ENCODE measurements at places on chromosomes 7 and 10.

DNA sequence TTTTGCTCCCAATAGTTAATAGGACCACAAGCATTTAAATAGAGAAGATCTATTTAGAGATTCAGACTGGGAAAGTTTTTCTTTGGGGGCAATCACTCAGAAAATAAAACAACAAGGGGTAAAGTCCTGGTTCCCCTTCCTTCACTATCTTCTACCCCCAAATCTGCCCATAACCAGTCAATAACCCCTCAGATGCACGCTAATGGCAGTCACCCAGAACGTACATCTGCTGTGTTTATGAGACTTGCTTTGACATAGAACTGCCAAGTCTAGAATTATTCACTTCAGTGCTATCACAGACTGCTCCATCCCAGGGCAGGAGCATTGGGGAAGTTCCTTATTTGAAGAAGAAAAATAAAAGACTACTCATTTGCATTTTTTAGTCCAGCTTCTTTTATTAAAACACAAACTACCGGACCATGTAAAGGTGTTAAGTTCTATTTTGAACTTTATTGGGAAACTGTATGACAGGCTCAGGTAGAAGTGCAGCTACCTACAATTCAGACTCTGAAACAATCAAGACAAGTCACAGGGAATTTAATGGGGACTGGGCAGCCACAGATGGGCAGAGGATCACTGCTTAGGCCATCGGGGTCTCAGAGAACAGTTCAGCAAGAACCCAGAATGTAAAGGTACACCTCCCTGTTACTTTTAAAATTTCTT lies 38.4 kb downstream of the ANK3 start:
- peaks cover 21% of the 10 kb centered on the region for H3K4me1 ChIP-seq
- no peaks in the 10 kb centered on the region for H3K27me3 ChIP-seq
- no peaks in the 10 kb centered on the region for H3K36me3 ChIP-seq
- H3K4me3 ChIP-seq = no peak overlapping the region
- H3K27ac ChIP-seq = peak overlapping the region; percentile 51

DNA sequence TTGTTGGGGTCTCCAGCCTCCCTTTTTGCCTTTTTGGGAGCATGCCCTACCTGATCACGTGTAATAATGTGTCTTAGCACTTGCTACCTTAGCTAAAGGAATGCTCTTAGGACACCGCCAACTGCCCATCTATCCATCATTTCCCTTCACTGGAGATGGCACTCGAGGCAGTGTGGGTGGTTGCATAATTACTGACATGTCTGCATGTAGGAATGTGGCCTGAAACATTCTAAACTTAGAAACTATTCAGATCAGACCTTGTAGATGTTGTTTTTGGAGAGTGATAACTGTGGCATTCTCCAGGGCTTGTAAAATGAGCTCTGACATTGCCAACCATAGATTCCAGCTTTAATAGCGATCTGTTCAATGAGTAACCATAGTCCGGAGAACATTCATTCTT lies 365.8 kb downstream of the BBS9 start:
- H3K4me1 ChIP-seq = no peaks in the 10 kb centered on the region
- no peaks in the 10 kb centered on the region for H3K27me3 ChIP-seq
- DNase-seq = peak; percentile 2
- H3K36me3 ChIP-seq = no peaks in the 10 kb centered on the region

DNA sequence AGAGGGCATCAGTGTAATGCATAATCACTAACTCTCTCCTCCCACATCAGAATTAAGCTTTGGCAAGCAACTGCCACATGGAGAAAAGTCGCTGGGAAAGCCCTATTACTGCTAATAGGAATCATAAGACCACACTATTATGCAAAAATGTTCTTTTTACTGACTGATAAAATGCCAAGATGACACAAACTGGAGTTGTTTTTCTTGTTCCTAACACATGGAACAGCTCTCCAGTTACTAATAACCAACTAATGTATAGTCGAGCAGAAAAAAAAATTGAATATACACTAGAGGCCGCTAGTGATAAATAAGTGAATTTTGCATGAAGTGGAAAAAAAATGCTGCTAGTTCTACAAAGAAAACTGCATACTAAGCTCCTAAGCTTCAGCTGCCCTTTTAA lies 165.6 kb downstream of the TPK1 start:
- no peak for DNase-seq
- no peak overlapping the region for H3K27ac ChIP-seq
- H3K4me3 ChIP-seq = no peak overlapping the region
- H3K27me3 ChIP-seq = no peaks in the 10 kb centered on the region

DNA sequence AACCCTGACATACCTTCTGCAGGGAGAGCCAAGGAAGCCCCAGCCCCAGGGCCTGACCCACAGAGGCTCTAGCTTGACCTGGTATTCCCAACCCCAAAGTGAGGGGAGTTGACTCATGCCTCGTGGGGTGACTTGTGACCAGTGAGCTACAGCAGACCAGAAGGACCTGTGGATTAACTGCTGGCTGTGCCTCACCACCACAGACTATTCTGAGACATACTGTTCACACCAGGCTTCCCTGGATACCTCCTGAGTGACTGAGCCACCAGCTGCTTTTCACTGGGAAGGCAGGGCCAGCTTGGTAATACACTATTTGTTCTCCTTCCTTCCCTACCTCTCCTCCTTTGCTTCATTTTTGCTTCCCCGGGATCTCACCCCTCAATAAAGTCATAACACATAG lies 7.3 kb downstream of the PLXNA4 start:
- H3K4me3 ChIP-seq = no peak overlapping the region
- H3K27me3 ChIP-seq = no peaks in the 10 kb centered on the region
- H3K4me1 ChIP-seq = no peaks in the 10 kb centered on the region
- H3K27ac ChIP-seq = no peak overlapping the region
- no peaks in the 10 kb centered on the region for H3K36me3 ChIP-seq

- H3K4me3 ChIP-seq = no peak overlapping the region
- peaks cover 7% of the 10 kb centered on the region for H3K4me1 ChIP-seq
- DNase-seq = peak; percentile 19
- peak overlapping the region; percentile 55 for H3K27ac ChIP-seq
- H3K36me3 ChIP-seq = no peaks in the 10 kb centered on the region
Measured at GRCh38 chr10:14751921-14752320, 22.8 kb downstream of the FAM107B start.

DNA sequence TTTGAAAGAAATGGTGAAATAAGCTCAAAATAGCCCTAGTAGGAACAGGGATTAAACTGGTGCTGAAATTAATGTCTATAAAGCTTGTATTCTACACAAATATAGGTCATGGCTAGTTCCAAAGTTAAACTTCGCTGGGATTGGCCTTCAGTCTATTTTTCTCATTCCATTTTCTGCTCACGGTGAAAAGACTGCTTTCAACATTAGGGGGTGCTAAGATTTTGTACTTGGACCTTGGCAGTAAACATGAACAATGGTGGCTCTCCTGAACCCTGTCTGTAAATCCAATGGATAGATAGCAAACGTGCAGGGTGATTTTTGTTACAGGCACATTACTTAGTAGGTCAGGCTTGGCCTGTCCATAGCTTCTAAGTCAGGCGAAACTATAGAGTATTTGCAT lies 36.0 kb upstream of the RSU1 start:
- no peak overlapping the region for H3K27ac ChIP-seq
- H3K4me1 ChIP-seq = peaks cover 9% of the 10 kb centered on the region
- H3K27me3 ChIP-seq = no peaks in the 10 kb centered on the region
- no peak for DNase-seq
- no peak overlapping the region for H3K4me3 ChIP-seq
- H3K36me3 ChIP-seq = no peaks in the 10 kb centered on the region

GRCh38 chr10:18157881-18158280 lies 17.7 kb downstream of the CACNB2 start:
- no peaks in the 10 kb centered on the region for H3K36me3 ChIP-seq
- no peak overlapping the region for H3K4me3 ChIP-seq
- H3K4me1 ChIP-seq = no peaks in the 10 kb centered on the region
- no peaks in the 10 kb centered on the region for H3K27me3 ChIP-seq

DNA sequence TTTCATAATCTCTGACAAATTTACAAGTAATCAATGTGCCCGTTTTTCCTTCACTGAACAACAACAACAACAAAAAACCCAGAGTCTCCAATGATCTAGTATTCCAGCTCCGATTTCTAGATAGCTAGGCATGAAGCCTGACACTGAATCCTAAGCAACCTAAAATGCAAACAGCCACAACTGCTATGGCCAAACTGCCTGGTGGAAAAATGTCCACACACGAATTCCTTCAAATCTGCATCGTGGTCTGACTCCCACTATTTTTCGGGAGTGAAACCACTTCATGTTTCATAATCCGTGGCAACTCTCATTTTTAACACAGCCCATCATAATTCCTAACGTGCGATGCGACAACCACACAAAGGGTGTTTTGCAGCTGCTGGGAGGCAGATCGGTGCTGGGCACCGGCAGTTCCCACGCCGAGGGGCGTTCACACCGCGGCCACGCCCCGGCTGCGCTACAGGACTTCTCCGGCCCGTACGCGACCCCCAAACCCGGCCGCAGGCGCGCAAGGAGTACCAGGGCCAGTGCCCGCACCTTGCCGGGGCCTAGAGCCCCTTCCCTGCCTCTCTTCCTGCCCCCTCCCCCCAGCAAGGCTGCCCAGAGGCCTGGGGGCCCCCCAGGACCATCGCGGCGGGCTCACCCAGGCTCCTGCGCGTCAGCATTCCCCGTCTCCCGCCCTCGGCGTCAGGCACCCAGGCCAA lies 814 bp downstream of the RUFY2 start:
- peak overlapping the region; percentile 95 for H3K27ac ChIP-seq
- H3K4me3 ChIP-seq = peak overlapping the region; percentile 64
- H3K36me3 ChIP-seq = peaks cover 2% of the 10 kb centered on the region
- DNase-seq = peak; percentile 53
- H3K4me1 ChIP-seq = no peaks in the 10 kb centered on the region

DNA sequence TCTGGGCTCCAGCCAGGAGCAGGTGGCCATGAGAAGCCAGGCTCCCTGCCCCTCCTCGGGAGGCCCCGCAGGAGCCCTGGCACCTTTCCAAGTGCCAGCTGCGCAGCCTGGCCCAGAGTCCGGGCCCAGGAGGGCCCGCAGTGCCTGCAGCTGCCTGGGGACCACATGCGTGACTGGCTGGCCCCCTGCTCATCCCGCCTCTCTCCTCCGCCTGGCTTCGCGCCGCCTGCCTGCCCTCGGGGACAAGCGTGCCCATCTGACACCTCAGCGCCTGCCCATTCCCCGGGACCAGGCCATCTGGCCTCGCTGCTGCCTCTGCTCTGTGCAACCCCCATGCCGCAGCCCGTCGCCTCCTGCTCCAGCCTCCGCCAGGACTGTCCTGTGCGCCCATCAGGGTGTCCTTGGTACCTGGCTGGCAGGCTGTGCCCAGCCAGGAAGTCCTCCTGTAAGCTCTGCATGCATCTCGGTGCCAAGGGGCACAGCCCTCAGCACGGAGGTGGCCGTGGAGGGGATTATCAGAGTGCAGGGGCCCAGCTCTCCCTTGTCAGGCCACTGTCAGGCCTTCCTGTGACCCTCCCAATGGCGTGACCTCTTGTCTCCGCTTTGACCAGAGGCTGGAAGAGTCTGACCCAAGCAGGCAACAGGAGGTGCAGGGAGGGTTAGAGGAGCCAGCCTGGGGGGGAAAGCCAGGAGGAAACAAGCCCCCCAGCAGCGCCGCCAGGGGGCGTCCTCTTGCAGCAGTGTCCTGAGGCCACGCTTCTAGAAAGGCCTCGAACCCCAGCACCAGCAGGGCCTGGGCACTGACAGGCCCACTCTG lies 50.5 kb downstream of the TMEM209 start:
- H3K4me3 ChIP-seq = no peak overlapping the region
- H3K27ac ChIP-seq = peak overlapping the region; percentile 67
- no peaks in the 10 kb centered on the region for H3K36me3 ChIP-seq
- H3K27me3 ChIP-seq = no peaks in the 10 kb centered on the region
- peaks cover 7% of the 10 kb centered on the region for H3K4me1 ChIP-seq
- peak; percentile 77 for DNase-seq

DNA sequence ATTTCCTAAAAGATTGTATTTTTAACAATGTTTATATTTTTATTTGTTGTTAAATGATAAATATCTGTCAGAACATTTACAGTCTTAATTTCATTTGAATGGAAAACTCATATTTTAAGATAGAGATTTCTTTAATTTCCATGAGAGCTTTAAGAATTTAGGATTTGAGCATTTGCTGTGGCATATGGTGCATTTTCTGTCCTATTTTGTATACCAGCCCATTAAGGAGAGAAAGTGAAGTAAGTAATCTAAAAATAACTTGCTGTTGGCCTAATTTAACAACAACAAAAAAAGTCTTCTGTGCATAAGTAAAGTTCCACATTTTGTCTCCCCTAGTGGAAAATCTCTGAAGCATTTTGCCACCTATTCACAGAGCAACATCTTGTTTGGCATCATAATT lies 190.9 kb upstream of the PPP1R3A start:
- peaks cover 6% of the 10 kb centered on the region for H3K4me1 ChIP-seq
- H3K4me3 ChIP-seq = no peak overlapping the region
- no peaks in the 10 kb centered on the region for H3K27me3 ChIP-seq
- H3K27ac ChIP-seq = no peak overlapping the region
- H3K36me3 ChIP-seq = no peaks in the 10 kb centered on the region

DNA sequence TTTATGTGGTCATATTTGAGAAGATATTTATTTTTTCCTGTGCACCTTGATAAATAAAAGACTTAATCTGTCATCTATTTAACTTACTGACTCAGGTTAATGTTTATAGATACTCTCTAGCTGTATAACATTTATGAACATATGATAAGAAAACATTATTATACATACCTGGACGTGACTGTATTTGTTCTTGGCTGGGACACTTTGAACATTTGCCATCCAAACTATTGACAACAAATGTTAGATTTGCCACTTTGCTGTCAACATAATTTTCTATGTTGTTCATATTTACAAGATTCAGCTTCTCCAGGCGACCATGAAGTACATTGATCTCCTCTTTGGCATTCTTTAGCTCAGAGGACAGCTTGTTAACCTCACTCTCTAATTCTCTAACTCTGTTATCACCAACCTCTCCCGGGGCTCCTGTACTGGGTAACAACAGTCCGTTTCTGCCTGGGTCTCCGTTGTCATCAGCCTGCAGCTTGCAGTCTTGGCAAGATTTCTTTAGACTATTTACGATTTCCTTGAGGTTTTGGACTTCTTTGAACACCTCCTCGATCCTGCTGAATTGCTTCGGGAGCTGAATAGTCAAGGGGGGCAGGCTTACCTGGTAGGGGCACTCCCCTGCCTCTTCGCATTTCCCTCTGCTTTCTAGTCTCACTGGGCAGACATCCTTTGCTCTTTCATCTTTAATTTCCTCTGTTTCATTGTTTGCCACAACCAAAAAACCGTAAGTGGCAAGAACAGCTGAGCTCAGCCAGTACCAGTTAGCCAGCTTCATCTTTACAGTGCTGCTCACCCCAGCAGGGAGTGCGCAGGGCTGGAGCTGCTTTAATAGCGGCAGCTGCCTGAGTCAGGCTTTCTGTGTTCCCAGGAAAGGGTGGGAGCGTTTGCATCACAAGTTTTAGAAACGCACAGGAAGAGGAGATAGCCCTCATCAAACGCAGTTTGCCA lies at the start of gene FGL2:
Gene FGL2, minus strand, starts transcription at position 807 of the 954 bp plus-strand sequence. Its CDS starts 26 bp downstream, at position 781.
- H3K4me1 ChIP-seq = no peaks in the 10 kb centered on the region
- peak within 1 kb of the TSS; percentile 48 for H3K27ac ChIP-seq
- H3K27me3 ChIP-seq = no peaks in the 10 kb centered on the region
- peak; percentile 44 for DNase-seq
- no peaks in the 10 kb centered on the region for H3K36me3 ChIP-seq
- H3K4me3 ChIP-seq = no peak within 1 kb of the TSS

- H3K4me1 ChIP-seq = peaks cover 11% of the 10 kb centered on the region
- DNase-seq = peak; percentile 33
Measured at GRCh38 chr7:143490717-143491306, 13.1 kb downstream of the TAS2R41 start.
